Activated CD8-positive, alpha-beta T cell treated with anti-CD3 and anti-CD28 coated beads, Interleukin-2, amount 10 ng/mL, durations not matched to agents 7 days and 5 days (primary cell): ENCODE measurements at places on chromosomes 3 and 15.
A peak's percentile ranks its signal among the peaks of the same experiment; 100 is the strongest.

GRCh38 chr15:80480171-80480811, 76.1 kb downstream of the ARNT2 start:
- DNase-seq = no peak

- no peak for DNase-seq
Observed at GRCh38 chr3:111068574-111068973, 3.0 kb upstream of the NECTIN3 start.

DNA sequence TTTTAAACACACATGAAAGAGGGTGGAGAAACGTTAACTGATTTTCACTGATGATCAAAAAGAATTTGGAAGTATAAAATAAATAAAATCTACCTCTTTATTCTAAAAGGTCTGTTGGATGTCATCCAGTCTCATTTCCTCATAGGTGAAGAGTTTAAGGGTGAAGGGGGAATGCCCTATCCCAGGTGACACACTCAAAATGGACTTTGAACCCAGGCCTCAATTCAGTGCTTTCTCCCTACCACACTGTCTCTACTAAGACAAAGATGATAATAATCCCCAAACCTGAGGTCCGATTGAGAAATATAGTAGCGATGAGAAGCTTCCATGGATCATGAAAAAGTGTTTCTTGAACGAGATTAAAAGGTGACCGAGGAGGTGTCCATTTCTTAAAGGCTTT, 5.1 kb upstream of the EFCAB12 start:
- DNase-seq = no peak

GRCh38 chr15:84570164-84570735, 30.6 kb upstream of the ZSCAN2 start:
- peak; percentile 68 for DNase-seq

- DNase-seq = no peak
Observed at GRCh38 chr15:42836251-42836650, 84.3 kb downstream of the TTBK2 start.

DNA sequence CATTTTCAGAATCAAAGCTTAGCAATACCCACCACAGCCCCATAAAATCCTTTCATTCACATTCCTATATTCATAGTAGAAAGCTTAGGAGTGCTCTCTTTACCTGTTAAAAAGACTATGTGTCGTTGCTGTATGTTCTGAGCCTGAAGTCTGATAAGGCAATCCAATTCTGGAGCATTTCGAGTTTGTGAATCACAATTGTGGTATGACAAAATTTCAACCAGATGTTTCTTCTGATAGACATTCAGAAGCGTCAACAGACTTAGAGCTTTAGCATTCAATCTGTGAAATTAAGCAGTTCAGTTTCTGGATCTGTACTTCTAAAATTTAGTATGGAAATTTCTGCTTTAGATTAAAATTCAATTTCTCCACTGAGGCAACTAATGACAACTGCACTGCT, 58.3 kb downstream of the TASOR start:
- DNase-seq = no peak

GRCh38 chr3:122947196-122947595, 80.4 kb downstream of the SEMA5B start:
- no peak for DNase-seq

DNA sequence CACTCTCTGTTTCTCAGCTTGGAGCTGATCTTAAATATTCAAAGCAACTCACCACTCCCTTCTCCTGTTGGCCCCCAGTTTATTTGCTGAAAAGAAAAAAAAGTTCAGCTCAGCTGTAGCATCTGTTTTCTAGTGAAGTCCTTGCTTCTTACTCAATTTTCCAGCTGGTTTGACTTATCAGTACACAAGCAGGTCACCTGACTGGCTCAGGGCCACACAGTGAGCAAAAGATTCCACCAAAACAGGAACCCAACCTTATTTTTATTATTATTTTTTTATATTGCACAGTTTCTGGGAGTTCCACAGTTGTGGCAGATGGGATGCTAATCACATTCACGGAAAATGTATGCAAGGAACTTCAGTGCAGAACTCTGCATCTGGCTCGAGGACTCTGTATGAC, 390.7 kb upstream of the RGMA start:
- no peak for DNase-seq

DNA sequence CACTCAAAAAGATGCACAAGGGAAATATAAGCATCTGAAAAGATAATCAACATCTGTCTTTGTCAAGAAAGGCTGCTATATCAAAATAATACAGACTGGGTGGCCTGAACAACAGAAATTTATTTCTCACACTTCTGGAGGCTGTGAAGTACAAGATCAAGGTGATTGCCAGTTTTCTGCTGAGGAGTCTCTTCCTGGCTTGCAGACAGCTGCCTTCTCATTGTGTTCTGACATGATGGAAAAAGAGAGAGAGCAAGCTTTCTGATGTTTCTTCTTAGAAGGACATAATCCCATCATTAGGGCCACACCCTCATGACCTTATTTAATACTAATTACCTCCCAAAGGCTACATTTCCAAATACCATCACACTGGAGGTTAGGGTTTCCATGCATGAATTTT, 1573.3 kb downstream of the SI start:
- DNase-seq = no peak

DNA sequence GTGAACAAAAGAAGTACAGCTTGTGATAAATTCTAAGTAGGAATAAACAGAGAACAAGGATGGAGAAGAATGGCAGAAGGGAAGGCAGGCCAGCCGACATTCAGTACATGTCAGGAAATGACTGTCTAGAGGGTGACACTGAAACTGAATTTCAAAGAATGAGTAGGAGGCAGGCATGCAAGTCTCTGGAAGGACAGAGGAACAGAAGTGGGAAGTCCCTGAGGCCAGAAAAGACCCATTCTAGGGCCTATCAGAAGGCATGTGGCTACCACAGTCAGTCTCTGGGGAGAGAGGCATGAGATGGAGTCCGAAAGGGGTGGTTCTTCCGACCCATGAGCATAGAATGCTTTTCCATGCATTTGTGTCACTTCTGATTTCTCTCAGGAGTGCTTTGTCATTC, 243.5 kb upstream of the UBE2E2 start:
- DNase-seq = no peak

DNA sequence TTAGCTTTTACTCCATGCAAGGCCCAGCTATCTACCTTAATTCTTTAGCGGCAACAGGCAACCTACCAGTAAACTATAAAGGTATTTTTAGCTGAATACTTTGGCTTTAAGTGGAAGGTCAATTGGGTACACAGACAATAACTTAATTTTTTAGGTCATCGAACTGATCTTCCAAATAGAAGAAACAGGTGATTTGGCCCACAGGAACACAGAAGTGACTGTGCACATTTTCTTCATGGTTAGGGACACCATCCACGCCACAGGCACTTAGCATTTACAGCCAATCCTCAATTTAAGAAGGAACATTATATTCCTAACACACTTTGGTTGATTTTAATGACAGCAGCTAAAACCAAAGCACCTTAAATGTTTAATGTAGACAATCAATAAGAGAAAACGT, 1.9 kb downstream of the ARPP19 start:
- no peak for DNase-seq

DNA sequence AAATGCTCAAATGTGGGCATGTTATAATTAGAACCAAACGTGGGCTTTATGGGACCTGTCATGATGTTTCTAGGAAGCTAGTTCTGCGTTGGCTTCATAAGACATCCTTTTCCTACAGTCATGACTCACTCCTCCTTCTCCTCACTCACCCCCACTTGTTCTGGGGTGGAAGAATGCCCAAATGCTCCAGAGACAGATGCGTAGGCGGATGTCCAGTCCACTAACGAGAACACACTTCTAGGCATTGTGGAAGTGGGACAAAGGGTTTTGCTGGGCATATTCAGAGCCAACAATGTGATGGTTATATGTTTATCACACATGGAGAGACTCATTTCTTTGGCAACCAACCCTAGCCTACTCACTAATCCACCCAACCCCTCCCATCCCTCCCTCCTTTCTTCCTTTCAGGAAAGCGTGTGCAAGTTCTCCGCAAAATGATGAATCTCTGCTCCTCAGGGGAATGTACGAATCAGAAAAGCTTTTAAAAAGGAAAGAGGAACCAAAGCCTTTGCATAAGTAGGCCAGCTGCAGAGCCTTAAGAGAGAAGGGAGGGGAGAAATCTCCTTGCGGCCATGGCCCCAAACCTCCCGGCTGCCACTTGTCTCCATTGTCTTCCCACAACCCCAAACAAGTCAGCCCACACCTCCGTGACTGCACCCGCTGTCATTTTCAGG, 123.0 kb upstream of the SPRED1 start:
- no peak for DNase-seq

DNA sequence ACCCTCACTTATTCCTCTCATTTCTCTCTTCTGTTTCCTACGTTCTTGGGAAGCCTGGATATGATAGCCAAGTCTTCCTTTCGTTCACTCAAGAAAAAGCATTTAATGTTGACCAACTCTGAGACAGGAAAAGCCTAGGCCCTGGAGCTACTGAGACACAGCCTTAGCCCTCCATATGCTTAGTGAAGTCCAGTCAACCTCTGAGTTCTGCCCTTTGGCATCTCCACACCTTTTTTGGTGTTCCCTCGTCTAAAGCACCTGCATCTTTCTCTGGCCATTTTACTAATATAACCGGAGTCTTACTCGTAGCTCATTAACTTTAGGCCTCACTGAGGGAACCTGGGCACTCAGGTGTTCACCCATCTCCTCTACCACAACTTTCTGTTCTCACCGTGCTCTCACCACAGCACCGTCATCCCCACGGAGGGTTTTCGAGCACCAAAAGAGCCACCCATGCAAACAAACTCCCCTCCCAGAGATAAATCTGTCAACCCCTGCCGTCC, 632 bp downstream of the MTHFS start:
- no peak for DNase-seq

DNA sequence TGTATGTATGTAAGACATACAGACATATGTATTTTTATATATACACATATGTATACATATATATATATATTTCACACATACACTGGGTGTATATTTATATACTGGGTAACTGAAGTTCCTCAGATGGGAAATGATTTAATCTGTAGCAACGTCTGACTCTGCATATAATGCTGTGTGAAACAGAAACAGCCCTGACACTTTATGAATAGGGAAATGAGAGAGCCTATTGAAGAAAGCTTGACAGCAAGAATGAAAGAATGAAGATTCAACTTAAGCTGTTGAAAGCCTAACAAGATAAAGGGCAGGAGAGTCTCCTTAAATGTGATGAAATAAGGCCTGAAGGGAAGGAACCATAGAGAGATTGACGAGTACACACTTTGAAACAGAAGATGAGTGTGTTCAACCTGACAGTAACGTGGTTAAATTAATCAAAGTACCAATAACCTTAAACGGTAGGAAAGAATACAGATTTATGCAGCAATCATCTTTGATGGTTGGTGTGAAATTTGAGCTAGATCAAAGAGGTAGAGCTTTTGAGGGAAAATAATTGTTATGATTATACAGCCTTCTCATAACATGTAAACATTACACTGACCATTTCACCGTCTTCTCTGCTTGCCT, 169.9 kb downstream of the MECOM start:
- no peak for DNase-seq

GRCh38 chr15:63849906-63850305, 16.2 kb upstream of the HERC1 start:
- no peak for DNase-seq

DNA sequence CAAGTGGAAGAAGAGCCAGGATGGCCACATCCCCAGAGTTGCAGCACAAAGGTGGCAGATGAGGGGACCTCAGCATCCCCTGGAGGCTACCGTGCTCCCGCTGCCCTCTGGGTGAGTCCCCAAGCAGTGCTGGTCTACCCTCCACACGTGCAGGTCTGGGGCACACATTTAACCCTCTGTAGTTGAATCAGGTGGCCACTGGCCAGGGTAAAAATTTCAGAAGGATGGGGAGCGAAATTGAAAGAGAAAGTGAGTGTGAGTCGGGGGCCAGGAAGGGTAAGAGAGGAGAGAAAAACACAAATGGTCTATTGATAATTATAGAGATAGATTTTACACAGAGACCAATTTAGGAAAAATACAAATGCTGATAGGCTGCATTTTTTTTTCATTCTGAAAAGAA, 139.5 kb upstream of the EIF1B start:
- DNase-seq = no peak

GRCh38 chr3:115834068-115834467, 210.8 kb downstream of the GAP43 start:
- DNase-seq = no peak

DNA sequence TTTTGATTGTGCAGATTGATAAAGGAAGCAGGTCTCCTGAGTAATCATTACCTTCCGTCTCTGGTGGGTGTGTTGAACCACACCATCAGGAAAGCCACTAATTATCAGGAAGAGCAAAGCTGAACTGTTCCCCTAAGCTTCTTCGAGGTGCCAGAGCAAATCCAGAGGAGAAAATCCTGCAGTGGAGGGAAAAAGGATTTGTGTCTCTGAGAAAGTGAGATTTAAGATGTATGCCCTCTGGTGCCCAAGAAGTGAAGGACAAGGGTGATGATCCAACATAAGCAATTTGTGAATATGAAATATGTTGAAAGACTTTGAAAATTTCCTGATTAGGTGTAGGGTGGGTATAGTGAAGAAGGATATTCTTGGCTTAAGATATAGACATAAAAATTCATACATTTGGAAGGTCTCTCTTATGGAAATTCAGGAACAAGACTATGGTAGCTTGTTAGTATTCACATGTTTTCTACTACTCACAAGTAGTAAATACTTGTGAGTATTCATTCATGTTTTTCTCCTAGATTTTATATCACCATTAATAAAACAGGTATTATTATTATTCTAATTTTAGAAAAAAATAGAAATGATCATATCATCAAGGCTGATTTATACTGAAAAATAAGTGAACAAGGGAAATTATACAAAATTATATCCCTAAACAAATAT, 34.8 kb downstream of the COMMD2 start:
- DNase-seq = peak; percentile 40

- no peak for DNase-seq
Observed at GRCh38 chr15:49370782-49371181, 52.3 kb upstream of the FGF7 start.
